C1 segment of cervical spinal cord (tissue), 14 donors: ENCODE measurements at places on chromosomes 6 and 20.

DNA sequence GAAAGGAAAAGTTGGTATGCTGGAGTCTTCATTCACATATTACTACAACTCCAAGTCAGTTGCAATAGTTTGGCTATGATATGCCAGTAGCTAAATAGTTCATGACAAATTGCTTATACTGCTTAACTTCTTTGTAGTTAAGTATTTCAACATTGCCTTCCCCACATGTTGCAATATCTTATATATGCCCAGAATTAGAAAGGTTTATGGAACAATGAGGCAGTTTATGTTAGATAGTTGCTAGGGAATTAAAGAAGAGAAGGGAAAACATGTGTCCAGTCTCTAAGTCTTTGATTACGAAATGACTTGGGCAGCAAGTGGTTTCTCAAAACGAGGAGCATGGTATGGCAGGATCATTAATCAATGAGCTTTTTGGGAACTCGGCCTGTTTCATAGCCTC is 145.8 kb downstream of the PLCB4 start:
- DNase-seq: no peak

DNA sequence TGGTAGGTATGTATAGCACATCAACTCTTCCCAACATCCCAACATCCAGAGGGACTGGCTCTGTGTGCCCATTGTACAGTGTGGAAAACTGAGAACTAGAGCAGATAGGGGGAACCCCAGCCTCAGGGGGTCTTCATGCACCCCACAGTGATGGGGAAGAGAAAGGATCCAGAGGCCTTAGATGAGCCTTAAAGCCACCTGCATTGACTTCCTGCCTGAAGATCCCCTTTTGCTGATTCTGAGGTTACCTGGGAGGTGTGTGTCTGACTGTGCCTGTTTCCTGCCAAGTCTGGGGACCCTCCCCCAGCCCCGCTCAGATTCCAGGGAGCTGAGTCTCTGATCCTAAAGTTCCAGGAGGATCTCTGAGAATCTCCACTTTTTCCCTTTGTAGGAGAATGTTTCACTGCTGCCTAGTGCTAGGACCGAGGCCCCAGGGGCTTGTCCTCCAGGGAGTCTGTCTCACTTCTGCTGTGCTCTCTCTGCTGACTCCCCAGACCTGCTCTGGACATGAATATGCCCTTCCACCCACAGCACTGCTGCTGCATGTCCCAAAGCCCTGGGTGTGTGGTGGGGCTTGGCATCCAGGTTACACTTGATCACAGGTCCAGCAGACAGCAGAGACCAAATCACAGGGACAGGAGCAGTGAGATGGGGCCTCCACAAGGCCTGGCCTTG is 12.8 kb upstream of the PGC start:
- DNase-seq: no peak

DNA sequence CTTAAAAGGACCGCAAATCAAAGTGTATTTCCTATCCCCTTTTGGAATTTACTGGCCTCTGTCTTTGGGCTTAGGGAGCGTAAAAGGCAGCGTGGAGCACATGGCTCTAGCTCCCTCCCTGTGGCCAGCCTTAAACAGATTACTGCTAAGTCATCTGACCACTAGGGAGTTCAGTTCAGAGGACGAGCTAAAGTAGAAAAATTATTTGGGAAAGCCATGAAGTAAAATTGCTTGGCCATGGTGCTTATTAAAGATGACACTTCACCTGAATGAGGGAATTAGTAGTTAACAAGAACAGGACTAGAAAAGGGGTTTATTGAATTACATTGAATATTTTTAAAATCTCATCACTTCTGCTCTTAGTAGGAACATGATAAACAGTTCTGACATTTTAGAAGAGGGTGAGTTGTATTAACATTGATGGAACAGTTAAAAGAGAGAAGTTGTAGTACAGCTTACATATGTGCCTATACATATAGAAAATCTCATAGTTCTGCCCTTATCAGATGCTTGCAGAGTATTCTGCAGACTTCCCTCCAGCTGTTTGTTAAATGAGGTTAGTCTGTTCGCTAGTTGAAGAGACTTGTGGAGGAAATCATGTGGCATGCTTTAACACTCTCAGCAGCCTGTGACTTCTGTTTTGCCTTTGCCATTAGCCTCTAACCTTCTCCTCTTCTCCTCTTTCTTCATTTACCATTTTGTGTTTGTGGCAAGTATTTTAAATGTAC is 31.2 kb upstream of the MAPK13 start:
- no peak for DNase-seq

- no peak for DNase-seq
These were observed 143.0 kb upstream of the AHI1 start for GRCh38 chr6:135640449-135641111.

GRCh38 chr20:53162251-53162835 is 190.2 kb downstream of the TSHZ2 start:
- DNase-seq: no peak

DNA sequence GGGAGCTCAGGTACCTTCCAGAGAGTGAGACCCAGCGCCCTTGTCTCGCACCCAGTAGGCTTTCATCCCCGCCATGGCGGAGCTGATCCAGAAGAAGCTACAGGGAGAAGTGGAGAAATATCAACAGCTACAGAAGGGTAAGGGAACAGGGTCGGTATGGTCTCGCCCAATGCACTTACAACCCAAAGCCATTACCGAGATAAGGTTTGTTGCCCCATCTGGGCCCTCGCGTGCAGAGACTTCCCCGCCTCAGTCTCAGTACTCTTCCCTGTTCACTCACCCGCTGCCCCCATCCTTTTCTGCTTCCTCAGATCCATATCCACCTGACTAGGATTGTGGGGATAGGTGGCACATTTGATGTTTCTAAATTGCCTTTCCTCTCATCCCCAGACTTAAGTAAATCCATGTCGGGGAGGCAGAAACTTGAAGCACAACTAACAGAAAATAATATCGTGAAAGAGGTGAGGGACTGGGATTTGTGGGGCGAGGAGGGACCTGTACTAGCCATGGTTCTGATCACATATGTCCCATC is 449 bp downstream of the PFDN6 start:
- no peak for DNase-seq
